ENCODE measurements at places on chromosomes 7 and 10.

GRCh38 chr10:7432884-7433726 lies 22.3 kb upstream of the SFMBT2 start:
- DNase-seq, result no peak

DNA sequence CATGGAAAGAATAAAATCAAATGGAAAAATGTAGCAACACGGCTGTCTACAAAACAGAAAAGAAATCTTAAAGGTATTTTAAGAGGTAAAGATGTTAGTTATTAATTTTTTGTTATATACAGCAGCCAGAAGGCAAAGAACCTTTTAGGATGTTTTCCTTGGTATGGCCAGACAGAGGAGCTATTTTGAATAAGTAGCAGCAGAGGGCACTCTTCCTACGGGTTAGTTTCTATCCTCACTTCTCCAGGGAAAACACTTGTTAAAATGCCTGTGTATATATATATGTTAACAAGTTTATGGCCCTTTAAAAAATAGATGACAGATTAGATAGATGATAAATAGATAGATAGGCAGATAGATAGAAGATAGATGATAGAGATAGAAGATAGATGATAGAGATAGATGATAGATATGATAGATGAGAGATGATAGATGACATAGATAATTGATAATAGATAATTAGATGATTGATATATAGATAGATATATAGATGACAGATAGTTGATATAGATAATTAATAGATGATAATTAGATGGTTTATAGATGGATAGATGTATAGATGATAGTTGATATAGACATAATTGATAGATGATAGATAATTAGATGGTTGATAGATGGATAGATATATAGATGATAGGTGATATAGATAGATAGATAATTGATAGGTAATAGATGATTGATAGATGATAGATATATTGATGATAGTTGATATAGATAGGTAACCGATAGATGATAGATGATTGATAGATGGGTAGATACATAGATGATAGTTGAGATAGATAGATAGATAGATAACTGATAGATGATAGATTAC lies 57.8 kb upstream of the WIPF3 start:
- DNase-seq, result peak; percentile 54

DNA sequence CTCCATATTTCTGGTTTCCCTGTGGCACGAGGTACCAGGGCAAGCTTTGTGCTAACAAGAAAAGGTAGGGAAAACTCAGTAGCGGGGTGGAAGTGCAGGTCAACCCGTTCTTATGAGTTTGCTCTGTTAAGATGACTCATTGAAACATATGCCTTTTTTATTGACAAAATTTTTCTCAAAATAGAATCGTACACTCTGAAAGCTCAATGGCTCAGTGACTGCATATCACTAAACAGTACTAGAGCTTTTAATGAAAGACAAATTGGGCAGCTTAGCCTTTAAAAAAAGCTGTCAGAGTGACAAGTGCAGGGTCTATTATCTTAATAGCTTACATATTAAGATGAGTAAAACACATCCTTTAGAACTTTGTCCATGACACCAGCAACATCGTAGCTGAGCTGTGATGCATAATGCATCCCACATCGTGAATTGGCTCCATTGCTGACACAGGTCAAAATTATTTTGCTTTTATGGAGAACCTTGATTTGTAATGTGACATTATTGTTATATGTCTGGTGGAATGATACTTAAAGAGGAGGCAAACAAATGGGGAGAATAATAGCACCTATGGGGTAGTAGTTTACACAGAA lies 264.4 kb downstream of the ETV1 start:
- DNase-seq, result no peak

DNA sequence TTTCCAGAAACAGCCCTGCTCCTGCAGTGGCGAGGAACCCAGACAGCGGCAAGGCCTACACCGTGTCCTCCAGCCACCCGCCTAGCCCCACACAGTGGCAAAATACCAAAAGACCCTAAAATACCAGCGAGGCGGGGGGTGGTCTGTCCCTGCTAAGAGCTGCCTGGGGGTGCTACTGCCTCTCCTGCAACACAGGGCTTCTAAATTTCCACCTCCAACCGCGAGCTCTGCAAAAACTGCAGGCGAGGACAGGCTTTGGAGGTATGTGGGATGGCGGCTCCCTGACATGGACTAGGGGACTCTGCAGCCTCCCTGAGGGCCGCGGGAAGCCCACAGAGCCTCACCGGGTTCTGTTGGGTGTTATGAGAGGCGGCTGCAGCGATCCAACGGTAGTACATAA lies 122.3 kb downstream of the WDR37 start:
- no peak for DNase-seq

GRCh38 chr7:11228515-11228914 lies 254.8 kb downstream of the PHF14 start:
- peak; percentile 52 for DNase-seq

- DNase-seq, result peak; percentile 38
Measured at GRCh38 chr7:28036696-28037095, 143.9 kb downstream of the JAZF1 start.

DNA sequence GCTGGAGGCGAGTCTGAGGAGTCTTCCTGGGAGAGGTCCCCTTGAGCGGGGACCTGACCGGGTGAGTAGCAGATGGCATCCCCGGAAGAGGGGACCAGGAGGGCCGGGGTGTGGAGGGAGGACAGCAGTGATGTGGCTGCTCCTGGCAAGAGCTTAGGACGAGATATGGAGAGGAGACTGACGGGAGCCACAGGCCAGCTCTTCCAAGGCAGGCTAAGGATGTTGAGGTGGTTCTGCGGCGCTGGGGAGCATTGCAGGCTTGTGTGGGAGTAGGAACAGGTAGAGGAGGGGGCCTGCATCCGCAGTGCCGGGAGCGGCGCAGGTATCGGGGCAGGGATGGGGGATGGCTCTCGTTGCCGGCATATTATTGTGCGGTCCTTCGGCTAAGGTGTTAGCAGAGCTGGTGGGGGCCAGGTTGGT lies 76.7 kb upstream of the ANLN start:
- no peak for DNase-seq
